ENCODE measurements at places on chromosomes 6 and 20.

DNA sequence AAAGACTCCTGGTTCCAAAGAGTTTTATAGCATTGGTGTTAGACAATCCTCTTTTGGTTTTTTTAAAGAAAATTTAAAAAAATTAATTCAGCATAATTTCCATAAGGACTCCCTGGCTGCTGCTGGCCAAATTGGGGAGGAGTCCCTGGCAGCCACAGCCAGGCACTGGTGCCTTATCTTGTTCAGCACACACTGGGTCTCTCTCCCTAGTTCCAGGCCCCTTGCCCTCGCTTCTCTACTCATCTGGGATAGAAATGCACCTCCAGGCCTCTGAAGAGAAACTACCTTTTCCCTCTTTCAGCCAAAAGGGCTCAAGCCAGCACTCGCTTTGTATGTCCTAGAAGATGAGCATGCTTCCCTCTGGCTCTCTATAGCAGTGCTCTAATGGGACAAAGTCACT, 13.4 kb upstream of the MAPK13 start:
- no peak for DNase-seq

DNA sequence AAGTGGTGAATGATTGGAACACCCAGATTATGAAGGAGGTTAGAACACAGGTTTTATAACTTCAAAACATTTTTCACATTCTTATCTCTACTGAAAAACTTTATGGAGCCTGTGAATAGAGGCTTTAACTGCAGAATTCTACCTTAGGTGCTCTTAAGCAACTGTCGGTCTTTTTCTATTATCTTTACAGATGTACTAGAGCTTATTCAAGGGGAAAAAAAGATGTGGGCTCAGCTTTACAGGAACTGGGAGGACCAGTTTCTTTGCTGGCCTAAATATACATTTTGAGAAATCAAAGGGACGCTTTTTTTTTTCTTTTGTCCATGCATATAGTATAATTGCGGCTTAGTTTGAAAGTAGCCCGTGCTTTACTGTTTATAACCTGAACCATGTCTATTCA, 58.9 kb downstream of the UST start:
- no peak for DNase-seq

- DNase-seq = no peak
Observed at GRCh38 chr20:34946661-34947060, 8.9 kb downstream of the GSS start.

DNA sequence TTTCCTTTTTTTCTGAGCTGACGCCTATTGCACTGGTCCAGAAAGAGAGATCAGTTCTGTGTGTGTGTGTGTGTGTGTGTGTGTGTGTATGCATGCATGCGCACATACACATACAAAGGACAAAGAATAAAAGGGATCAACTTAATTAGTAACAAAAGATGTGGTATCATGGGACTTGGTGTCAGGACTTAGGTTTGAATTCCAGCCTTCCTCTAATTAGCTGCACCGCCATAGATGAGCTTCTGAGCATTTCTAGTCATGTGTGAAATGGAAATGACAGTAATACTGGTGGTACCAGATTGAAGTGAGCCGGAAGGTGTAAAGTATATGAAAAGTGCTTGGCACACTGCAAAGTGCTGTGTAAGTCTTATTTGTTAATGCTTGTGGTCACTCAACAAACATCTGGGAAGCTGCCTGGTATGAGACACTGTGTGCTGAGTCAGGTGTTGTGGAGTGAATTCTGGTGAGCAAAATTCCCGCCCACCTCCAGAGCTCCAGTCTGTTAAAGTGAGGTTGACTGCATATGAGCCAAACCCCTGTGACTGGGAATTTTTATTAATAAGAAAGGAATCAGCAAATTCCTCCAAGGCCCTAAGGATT, 12.4 kb downstream of the DAAM2 start:
- no peak for DNase-seq
